ENCODE measurements at places on chromosomes 11 and 22.

DNA sequence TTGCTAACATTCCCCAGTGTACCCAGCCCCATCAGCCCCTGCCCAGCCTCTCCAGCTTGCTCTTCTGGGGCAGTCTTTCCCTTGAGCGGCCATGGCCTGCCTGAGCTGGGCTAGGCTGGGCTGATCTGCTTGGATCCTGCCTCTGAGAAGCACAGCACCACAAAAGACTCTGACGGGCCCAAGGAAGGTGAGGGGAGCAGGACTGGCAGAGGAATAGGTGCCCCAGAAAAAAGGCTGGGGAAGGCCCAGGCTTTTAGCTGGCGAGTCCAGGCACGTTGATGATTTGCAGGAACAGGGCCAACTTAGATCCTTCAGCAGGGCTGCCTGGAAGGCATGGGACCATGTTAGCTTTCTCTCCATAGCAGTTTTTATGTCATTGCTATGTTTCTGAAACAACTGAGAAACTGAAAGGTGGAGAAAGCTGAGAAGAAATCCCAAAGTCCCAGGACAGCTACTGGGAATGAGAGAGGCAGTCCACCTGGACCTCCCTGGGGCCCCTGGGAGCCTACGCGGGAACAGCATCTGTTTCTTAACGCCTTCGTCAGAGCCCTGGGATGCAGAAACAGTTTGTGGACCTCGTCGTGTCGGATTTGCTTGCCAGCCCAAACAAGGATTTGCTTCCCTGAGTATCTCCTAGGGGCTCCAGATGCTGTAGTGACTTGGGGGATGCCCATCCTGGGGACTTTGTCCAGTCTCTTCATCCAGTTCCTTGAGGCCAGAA lies 24.4 kb upstream of the FXYD6 start:
- DNase-seq: no peak

GRCh38 chr11:126680131-126680530 lies 320.4 kb downstream of the KIRREL3 start:
- DNase-seq: no peak

- peak; percentile 64 for DNase-seq
These were observed 2.2 kb downstream of the CALCA start for GRCh38 chr11:14969901-14970323.

DNA sequence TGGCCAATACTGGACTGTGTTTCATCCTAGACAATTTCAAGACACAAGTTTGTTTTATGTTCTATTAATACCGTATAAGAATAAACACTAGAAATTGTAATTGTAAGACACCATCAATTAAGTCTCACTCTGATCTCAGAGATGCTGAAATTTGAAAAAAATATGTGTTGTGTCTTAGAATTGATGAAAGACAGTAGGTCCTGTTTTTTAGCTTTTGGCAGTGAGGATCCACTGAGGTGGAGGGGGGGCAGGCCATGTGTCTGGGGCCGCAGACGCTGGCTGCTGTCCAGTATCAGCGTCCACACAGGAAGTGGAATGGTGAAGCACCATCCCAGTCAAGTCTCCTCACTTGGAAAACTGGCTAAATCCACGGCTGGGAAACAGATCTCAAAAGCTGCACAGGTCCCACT lies 22.5 kb upstream of the ALG8 start:
- peak; percentile 35 for DNase-seq

Data from lung (tissue), 17 donors.